ENCODE measurements at places on chromosomes 3 and 15.
A peak's percentile ranks its signal among the peaks of the same experiment; 100 is the strongest.

DNA sequence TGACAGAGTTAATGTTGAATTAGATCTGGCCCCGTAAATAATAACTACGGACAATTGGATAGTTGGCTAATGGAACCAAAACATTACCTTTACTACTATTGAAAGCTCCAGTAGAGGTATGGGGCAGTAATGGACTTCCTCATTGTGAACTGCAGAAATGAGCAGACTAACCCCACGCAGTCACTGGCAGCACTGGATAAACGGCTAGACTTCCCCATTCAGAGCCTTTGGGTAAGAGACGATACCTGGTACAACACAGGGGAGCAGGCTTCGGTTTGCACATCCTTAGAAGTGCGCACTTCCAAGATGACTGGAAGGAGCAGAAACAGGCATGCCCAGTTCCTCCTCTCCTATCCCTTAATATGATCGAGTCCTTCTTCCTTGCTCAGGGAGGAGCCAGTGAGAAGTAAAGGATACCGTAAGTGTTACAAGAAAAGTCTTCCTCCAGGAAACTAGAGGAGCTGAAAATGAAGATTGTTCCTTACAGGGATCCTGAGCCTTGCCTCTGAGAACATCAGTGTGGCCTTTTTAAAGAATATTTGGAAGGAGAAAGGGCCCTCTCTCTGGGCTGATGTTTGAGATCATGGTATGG lies 100.5 kb upstream of the NECTIN3 start:
- no peak for DNase-seq

GRCh38 chr3:197456261-197457091 lies 99.3 kb downstream of the BDH1 start:
- peak; percentile 92 for DNase-seq

GRCh38 chr15:95761501-95762165 lies 568.9 kb upstream of the NR2F2 start:
- DNase-seq, result no peak

- no peak for DNase-seq
Observed at GRCh38 chr3:195892105-195893043, 16.0 kb downstream of the TNK2 start.

- DNase-seq, result no peak
Observed at GRCh38 chr3:138442433-138442832, 8.0 kb downstream of the ESYT3 start.
